ENCODE measurements at places on chromosomes 3 and 15.

DNA sequence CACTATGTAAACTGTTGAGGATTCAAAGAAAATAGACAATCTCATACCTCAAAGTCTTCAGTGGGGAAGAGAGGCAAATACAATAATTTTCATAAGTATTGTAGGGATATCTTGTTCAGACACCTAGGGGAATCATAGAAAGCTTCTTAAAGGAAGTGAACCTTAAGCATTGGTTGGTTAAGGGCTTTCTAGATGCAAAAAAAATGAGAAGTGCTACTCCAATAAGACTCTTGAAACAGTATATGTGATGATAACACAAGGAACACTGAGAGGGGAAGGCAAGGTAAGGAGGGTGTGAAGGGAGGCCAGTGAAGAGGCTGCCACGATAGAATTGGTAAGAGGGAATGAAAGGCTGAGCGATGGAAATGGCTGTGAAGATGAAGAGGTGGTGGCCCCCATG, 104.1 kb downstream of the TPRG1 start:
- no peak for DNase-seq

DNA sequence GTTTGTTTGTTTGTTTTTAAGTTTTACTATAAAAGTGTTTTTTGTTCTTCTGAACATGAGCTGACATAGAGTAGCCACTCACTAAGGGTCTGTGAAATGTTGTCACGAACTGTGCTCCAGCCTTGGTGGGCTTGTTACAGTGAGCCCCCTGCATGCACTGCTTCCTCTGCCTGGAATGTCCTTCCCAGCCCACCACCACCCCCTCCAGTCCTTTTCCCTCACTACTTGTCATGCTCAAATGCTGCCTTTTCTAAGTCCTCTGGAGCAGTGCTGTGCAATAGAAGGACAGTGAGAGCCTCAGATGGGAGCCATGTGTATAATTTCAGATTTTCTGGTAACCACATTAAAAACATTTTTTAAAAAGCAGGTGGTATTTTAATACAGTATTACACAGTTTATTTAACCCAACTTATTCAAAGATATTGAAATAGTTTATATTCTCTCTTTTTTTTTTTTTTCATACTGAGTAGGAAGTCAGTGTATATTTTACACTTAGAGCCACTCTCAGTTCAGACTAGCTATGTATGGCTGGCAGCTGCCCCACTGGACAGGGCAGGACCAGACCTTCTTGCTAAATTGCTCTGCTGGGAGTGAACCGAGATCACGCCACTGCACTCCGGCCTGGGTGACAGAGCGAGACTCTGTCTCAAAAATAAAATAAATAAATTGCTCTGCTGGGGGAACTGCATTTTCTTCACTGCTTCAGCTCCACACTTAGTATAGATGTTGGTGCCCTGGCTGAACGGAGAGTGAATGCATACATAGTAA, 26.9 kb downstream of the MKRN2OS start:
- DNase-seq, result no peak

DNA sequence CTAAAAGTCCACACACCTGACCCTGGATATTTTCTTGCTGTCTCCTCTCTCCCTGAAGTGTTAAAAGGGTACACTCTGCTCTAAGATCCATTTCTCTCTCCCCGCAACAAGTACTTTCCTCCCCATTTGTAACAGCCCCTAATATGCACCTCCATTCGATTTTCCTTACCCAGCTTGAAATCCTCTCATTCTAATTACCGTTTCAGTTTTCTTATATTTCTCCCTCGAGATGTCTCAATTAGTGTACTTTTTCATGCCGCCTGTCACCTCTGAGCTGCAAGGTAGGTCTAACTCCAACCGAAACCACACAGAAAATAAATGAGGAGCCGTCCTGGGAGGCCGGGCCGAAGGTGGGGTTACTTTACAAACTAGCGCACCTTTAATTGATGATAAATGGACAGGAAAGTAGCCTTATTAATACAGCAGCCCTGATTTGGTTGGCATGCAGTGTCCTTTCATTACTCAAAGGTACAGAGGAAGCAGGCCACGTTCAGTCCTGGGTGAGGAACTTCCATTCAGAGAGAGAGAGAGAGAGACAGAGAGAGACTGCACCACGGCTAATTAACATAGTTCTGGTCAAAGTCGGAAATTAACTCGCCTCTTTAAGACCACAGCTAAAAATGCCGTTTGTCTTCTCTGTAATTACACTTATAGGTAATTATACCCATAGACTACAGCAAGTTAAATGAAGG, 319.9 kb downstream of the ARRDC4 start:
- no peak for DNase-seq

DNA sequence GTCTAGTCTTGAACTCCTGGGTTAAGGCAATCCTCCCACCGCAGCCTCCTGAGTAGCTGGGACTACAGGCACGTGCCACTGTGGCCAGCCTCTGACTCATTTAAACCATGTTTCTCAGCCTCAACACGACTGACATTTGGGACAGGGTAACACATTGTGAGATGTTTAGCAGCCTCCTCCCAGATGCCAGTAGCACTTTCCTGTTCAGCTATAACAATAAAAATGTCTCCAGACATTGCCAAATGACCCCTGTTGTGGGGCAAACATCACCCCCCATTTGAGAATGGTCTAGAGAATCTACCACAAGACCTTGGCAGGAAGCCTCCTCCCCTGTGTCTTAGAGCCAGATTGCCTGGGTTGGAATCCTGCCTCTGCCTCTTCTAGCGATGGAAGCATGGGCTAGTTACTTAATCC, 8.4 kb downstream of the TMEM40 start:
- no peak for DNase-seq

- DNase-seq, result no peak
Measured at GRCh38 chr15:60634815-60635214, 155.9 kb upstream of the ICE2 start.

GRCh38 chr15:59420986-59421618, 16.9 kb upstream of the FAM81A start:
- no peak for DNase-seq

DNA sequence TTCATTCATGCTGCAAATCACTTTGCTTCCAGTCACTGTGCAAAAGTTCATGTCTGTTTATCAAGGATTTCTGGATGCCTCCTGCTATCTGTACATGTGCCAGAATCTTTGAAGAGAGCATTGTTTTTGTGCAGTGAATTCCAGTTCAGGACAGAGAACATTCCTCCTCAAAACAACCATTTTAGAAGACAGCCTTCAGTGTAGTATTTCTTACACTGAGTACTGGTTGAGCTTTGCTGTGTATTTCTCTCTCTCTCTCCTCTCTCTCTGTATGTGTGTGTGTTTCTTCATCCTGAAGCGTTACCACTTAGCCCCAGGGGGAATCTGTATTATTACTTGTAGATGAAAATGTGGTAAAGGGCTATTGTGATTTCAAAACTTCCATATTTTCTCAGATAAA, 123.8 kb upstream of the CHL1 start:
- no peak for DNase-seq

DNA sequence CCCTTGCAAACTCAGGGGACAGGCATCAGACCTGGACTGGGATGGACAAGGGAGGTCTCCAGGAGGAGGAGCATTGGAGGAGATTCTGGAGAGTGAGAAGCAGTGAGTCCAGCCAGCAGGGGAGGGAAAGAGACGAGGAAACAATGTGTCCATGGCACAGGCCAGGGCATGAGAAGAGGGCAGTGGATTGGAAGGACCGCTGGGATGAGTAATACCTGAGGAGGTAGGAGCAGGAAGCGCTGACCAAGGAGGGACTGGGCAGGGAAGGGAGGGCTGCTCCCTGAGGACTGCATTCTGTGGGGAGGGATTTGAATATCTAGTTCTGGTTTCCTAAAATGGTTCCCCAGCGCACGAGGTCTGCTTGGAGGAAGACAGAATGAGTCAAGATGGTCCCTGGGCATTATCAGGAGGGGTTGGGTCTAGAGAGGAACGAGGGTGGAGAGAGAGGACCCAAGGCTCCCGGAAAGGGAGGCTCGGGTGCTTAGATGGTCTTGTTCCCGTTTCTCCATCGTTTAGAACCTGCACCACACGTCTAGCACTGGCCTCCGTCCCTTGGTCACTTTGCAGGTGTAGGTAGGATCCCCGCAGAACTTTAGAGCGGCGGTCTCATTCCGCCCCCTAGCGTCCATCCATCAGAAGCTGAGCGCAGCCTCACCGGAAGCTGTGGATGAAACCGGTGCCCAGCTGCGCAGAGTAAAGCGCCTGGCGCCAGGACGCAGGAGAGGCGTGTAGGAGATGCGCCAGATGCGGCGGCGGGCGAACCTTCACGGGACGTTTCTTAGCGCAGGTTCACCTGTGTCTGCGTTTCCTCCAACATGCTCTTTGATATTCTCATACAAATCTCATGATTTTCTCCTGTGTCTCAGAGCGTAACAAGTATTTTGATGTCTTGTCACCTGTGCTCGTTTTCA, 190.7 kb upstream of the NDN start:
- peak; percentile 3 for DNase-seq

DNA sequence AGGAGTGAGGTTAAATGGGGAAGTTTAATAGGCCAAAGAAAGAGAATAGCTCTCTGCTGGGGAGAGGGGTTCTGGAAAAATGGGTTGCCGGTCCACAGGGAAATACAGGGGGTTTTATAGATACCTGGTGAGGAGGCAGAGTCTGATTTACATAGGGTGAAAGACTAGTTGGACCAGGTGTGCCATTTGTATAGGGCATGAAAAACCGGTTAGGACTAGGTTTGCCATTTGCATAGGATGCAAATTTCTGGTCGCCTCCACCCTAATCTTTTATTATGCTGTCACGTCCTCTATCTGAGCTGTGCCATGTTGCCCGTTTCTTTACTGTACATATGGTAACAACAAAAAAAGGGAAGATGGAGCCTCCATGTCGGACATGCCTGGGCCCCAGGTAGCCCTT, 960.1 kb downstream of the FHIT start:
- DNase-seq, result no peak

DNA sequence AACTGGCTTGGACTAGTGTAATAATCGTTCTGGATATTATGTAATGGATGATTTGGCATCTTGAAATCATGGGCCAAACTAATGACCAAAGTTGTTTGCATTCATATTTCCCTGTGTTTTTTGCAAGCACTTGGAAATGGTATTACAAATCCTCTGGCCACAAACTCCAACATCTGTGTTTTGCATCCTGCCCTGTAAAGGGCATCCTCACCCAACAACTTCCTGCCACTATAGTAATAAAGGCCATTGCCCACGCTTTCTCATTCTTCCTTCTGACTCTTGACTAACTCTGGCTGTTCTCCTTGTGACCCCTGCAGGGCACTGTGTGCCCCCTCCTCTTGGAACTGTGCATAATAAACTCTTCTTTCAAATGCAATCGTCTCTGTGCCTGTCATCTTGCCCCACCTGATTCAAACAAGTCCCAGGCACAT, 25.4 kb upstream of the PSMD6 start:
- no peak for DNase-seq

DNA sequence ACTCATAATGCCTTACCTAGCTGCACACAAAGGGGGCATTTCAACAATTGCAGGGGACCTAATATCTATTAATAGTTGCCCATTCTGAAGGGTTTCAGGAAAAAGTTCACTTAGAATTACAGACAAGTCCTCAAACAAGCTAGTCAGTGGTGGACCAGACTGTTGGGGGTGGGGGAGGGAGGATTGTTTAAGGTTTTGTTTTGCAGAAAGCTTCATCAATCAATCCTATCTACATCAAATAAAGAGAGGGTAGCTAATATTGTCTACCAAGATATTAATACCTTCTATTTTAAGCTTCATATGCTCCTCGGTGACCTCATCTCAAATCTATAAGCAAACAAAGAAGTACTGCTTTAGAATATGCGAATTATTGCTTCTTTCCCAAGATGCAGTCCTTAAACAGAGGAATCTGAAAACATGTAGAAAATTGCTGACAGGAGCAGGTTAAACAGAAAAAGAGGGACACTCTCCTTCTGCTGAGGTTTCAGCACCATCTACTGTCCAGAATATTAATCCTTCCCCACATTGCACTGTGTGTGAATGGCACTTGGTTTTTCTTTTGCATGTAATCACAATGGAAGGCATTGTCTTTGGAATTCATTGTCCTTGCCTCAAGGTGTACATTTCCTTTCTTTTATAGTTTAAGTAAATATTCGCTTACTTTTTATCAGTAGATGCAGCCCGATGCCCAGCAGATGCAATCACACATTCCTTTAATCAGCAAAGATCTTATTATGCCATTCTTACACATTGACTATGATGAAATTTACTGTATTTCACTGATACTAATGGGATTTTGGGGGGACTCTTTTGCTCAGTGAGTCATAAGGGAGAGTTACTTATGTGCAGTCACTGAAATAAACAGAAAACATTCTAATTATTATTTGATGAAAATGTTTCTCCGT, 94.7 kb downstream of the IL5RA start:
- DNase-seq, result no peak

- DNase-seq, result no peak
Measured at GRCh38 chr3:55607844-55608243, 120.7 kb upstream of the WNT5A start.

DNA sequence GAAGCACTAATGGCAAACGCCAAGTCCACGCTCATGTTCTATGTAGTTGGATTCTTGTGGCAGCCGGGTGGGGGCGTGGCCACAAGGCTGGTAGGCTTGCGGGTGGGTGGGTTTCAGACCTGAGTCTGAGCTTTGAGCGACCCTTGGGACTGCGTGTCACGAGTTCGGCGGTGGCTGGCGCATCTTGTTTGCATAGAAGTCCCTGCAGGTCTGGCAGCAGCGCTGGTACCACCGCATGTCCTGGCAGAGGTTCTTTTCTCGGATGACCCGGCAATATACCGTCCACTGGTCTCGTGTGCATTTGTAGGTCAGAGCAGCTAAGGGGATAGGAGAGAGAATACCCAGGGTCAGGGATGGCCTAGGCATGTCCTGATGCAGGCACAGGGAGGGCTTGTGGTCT, 241.0 kb upstream of the LYSMD4 start:
- DNase-seq, result no peak

DNA sequence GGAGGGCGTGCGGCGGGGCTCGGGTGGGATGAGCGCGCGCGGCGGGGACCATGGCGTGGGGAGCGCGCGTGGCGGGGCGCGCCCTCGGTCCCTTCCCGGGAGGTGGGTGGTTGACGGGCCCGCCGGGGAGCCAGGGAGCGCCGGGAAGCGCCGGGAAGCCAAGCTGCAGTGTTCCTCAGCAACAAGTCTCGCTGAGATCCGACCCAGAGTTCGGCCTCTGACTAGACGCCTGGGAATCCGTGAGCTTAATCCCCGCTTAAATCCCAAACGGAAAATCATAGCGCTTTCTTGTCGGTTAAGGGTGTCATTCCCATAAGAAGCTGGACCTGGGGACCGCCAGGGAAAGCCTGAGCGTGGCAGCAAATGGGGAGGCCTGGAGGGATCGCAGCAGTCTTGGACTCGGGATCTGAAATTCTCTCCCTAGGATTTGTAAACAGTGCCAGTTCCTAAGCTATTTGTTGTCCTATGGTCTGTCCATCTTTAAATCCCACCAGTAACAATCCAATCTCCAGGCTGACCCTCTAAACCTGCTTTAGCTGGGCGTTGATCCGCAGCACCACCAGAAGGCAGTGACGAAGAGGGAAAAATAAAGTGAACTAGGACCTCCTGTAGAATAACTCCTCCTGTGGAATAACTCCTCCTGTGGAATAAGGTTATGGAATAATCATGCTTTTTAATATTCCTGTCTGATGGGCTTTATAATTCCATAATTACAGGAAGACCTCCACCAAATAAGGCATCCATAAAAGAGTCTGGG, 570 bp upstream of the NEDD4 start:
- no peak for DNase-seq

GRCh38 chr3:1235526-1236120, 142.8 kb downstream of the CNTN6 start:
- DNase-seq, result no peak

- DNase-seq, result no peak
Measured at GRCh38 chr3:132972333-132972732, 65.9 kb upstream of the TMEM108 start.

- DNase-seq, result no peak
Measured at GRCh38 chr3:185216607-185216958, 37.3 kb downstream of the EHHADH start.

Data from GM19239 (cell line).